ENCODE measurements at places on chromosomes 5 and 9. TPM values are rescaled to one million over a fixed set of nuclear protein-coding genes. Genes with fewer than 3 reads are reported as not detected.

- DNase-seq = no peak
Measured at GRCh38 chr9:116193636-116194035, 40.0 kb downstream of the PAPPA start.

- DNase-seq = no peak
Measured at GRCh38 chr5:163439092-163439425, 1.7 kb downstream of the CCNG1 start.

- DNase-seq = no peak
Measured at GRCh38 chr9:89943728-89944127, 338.9 kb downstream of the GADD45G start.

DNA sequence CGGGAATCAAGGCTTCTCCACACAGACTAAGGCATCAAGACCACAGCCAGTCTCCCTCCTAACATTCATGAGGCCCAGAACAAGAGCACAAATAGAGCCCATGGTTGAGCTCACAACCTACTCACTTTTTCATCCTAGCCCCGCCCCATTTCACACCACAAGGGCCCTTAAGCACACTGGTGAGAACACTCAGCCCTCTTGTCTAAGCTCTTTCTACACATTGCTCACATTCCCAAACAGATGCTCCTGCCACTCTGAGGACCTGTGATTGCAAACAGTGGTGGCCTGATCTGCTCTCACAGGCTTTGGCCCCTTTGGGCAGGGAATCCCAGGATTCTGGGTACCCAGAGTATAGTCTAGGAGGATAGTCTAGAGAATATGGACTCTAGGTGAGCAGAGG, 54.0 kb downstream of the FEM1C start:
- DNase-seq = no peak

The TSSK1B gene
- 0.12 TPM for polyA plus RNA-seq

Measured in left kidney (tissue), 8 donors.